Smooth muscle cell of the brain vasculature (primary cell): ENCODE measurements at places on chromosomes 7 and 10.

GRCh38 chr10:100350914-100351485, 4.0 kb downstream of the SCD start:
- no peak for DNase-seq

- DNase-seq: no peak
These were observed 10.9 kb upstream of the MAP3K8 start for GRCh38 chr10:30422981-30423654.

DNA sequence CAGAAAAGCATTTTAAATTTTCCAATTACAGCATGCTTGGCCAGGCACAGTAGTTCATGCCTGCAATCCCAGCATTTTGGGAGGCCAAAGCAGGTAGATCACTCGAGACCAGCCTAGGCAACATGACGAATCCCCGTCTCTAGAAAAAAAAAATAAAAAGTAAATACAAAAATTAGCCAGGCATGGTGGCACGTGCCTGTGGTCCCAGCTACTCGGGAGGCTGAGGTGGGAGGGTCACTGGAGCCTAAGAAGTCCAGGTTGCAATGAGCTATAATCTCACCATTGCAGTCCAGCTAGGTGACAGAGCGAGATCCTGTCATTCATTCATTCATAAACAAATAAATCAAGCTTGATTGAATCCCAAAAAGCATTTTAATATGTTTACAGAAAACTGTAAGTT, 234.9 kb downstream of the PARD3 start:
- no peak for DNase-seq

GRCh38 chr10:99276848-99277486, 41.3 kb upstream of the HPSE2 start:
- DNase-seq: no peak
